ENCODE measurements at places on chromosomes 6 and 20. TPM values are rescaled to one million over a fixed set of nuclear protein-coding genes. Genes with fewer than 3 reads are reported as not detected.

The FRK gene
- not detected for total RNA-seq

The HLA-DRB1 gene
- 14.2 TPM for total RNA-seq

DNA sequence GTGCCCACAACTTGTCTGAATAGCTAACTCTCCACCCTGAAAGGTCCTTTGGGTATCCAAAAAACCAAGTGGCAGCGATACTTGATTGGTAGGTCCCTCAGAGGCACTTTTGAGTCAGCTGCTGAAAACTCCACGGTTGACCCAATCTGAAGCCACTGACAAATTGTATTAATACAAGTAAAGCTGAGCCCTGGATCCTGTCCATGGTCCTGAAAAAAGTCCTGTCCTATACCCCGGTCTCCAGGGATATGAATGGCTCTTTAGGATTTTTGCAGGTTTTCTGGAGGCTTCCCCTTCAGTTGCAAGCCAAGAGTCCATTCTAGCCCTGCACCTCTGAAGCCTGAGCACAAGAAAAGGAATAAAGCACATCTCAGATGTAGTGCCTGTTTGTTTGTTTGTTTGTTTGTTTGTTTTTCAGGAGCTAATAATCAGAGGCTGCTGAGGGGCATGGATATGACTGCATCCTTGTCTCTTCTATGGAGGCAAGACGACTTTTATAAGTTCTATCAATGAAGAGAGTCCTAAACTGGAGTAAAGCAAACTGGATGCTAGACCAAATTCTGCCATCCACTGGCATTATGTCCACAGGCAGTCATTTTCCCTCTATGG is 1.7 kb upstream of the SLC12A5 start:
- DNase-seq: peak; percentile 83

- no peak for DNase-seq
Measured at GRCh38 chr20:59786801-59787537, 146.5 kb downstream of the SYCP2 start.

DNA sequence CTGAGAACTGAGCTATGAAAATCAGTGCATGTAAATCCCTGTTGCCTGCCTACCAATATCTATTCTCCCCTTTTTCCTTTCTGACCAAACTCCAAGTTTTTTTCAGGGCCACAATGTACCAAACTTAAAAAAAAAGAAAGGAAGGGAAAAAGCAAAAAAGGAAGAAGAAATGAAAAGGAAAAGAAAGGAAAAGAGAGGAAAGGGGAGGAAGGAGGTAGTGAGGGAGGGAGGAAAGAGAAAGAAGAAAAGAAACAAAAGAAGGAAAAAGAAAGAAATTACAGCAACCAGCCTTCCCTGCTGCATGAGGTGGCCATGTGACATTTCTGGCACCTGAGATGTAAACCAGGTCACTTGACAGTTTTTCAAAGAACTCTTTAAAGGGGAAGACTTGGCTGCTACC is 4.4 kb downstream of the CNKSR3 start:
- DNase-seq: no peak

Measured in activated CD4-positive, alpha-beta T cell treated with anti-CD3 and anti-CD28 coated beads, Interleukin-2, amount 10 ng/mL, durations not matched to agents 24 days and 14 days (primary cell).